Cardiac fibroblast (primary cell): ENCODE measurements at places on chromosomes 5 and 9.

- no peak for DNase-seq
Observed at GRCh38 chr9:109026306-109026705, 13.0 kb upstream of the CTNNAL1 start.

- peak; percentile 18 for DNase-seq
Observed at GRCh38 chr5:134227259-134227658, 1.4 kb upstream of the PPP2CA start.

DNA sequence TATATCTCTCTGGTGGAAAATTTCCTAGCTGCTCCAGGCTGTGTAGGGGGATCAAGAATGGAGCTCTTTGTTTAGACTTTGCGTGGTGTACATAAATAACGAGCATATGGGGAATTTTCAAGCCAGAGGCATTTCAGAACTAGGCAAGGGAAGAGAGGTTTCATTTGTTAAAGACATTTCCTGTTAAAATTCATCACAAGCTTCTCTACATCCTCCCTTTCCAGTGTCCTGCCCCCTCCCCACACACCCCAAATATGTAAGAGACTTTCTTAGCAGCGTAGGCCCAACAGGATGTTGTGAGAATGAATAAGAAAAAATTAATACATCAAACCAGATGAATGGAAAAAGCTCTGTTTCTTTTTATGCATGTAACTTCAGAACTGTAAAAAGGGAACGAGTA is 150.3 kb downstream of the GPBP1 start:
- DNase-seq = no peak

DNA sequence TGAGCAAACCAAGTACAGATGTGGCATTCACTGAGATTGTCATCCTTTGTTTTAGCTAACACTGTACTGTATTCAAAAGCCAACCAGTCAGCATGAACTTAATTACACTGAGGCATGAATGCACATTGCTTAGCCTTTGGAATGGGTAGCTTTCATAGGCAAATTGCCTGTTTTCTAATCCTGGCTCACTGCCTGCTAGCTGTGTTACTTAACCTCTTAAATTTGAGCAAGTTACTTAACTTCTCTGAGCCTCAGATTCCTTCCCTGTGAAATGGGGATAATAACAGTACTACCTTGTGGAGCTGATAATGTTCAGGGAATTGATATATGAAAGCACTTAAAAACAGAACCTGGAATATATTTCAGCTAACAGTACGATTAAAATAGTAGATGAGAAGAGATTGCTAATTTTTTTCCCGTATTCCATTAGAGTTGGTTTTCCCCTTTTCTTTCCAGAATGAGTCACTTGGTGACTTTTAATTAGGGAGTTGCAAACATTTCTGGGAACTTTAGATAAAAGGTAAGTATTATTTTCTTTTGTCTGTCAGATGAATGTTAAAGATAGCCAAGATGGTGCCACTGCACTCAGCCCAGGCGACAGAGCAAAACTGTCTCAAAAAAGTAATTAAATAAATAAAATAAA is 43.9 kb downstream of the ARRDC3 start:
- DNase-seq = peak; percentile 56

DNA sequence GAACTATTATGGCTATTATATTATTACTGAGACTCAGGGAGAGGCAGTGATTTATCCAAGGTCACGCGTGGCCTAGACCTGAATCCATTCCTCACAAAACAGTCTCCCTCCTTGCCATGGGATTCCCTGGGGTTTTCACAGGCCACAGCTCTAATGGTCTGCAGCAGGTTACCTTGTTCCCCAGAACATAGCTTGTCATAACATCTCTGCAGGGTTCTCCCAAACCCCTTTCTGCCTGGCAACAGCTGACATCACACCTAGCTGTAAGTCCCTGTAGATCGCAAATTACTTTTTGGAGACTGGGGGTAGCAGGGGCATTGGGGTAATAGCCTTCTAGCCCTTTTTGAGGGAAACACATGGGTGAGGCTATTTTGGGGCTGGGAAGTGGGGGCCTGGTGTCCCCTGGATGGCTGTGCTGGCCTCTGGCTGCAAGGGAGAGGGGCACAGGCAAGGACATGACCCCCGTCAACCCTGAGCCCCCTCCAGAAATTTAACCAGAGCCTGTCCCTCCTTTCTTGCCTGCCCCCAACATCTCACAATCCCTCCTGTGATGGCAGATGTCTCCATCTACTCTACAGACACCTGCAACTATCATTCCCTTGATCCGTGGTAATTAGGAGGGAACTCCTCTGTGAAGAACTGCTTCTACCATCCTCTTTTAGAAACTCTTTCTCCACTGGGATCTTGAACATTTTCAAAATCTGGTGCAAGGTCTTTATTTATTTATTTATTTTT is 1.3 kb downstream of the CD74 start:
- no peak for DNase-seq

DNA sequence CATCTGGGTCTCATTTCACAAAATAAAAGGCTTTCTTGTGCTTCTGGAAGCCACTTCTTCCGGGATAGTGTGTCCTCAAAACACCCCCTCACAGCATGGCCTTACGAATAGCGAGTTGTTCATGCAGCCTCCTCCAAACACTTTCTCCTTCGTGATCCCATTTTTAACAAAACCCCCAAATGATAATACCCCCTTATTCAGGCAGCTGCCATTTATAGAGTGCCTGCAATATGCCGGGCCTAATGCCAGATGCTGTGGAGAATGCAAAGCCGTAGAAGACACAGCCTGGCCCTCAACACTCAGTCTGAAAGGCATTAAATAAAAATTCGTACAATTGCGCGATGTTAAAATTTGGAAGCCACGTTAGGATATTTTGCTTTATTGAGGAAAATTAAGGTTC is 66.4 kb upstream of the SLC44A1 start:
- DNase-seq = no peak

GRCh38 chr9:99167694-99168093 is 54.0 kb downstream of the ALG2 start:
- DNase-seq = no peak
